Peyer's patch (tissue), 4 donors: ENCODE measurements at places on chromosomes 13 and 19. TPM values are rescaled to one million over a fixed set of nuclear protein-coding genes. Genes with fewer than 3 reads are reported as not detected.

Gene ZNF556
- total RNA-seq: not detected

Gene ZNF497
- not detected for total RNA-seq

- DNase-seq: no peak
- no peak overlapping the region for H3K4me3 ChIP-seq
- no peaks in the 10 kb centered on the region for H3K27me3 ChIP-seq
- H3K27ac ChIP-seq: peak overlapping the region; percentile 81
Measured at GRCh38 chr19:29708554-29709439, 6.3 kb downstream of the C19orf12 start.

DNA sequence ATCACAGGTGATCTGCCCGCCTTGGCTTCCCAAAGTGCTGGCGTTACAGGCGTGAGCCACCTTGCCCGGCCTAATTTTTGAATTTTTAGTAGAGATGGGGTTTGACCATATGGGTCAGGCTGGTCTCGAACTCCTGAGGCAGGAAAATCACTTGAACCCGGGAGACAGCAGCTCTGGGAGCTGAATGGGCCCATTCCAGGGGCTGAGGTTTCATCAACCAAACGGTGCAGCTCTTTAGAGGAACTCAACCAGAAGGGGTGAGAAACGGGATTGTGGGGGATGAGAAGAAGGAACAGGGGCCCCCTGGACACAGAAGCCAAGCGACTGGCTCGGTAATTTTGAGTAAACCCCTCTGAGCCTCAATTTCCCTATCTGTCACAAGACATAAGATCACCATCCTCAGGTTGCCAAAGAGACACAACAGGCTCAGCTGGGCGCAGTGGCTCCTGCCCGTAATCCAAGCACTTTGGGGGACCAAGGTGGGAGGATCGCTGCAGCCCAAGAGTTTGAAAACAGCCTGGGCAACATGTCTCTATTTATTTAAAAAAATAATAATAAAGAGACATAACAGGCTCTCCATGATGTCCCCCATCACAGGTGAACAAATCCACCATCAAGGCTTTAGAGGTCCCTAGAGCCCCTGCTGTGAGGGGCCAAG, 562 bp downstream of the IQCN start:
- peak overlapping the region; percentile 47 for H3K27ac ChIP-seq
- peaks cover 58% of the 10 kb centered on the region for H3K4me1 ChIP-seq
- H3K4me3 ChIP-seq: no peak overlapping the region
- DNase-seq: no peak

DNA sequence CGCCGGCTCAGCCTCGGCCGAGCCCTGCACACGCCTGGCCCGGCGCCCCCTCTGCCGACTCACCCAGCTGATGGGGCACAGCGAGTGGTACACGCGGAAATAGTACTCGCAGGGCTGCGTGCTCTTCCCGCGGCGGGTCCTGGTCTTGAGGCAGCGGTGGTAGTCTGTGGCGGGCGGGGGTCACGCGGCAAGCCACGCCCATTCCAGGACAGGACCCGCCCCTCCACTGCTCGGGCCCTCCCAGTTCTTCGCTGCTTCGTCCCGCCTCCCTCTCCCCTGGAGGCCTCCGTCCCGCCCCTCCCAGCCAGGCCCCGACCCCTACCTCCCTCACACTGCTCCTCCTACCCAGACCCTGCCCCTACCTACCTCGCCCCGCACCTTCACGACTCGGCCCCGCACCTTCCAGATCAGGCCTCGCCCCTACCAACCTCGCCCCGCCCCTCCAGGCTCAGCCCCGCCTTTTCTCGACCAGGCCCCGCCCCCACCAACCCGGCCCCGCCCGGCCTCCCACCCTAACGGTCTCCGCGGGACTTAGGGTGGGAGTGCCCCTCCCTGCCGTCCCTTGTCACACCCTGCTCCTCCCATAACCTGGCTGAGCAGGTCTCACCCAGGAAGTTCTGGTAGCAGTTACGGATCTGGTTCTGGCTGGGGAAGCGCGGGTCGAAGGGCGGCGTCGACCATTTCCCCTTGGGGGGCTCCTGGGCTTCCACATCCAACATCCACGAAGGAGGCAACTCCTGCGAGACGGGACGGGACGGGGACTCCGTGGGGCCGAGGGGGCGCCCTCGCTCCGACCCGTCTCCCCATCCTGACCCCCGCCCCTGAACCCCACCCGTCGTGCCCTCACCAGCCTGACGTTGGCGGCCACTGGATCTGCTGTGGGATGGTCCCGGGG, 469 bp downstream of the COX6B2 start:
- no peaks in the 10 kb centered on the region for H3K27me3 ChIP-seq
- H3K36me3 ChIP-seq: no peaks in the 10 kb centered on the region
- H3K4me1 ChIP-seq: peaks cover 26% of the 10 kb centered on the region
- H3K4me3 ChIP-seq: peak overlapping the region; percentile 51
- H3K27ac ChIP-seq: no peak overlapping the region
- peak; percentile 55 for DNase-seq
